NCI-H1092 (cell line): ENCODE measurements at places on chromosomes 3 and 15.

- no peak for DNase-seq
Observed at GRCh38 chr15:87527875-87528274, 728.7 kb downstream of the NTRK3 start.

GRCh38 chr15:98720031-98720430 lies 71.7 kb downstream of the IGF1R start:
- no peak for DNase-seq

GRCh38 chr3:111588527-111588926 lies 6.6 kb downstream of the ZBED2 start:
- no peak for DNase-seq

GRCh38 chr15:42736178-42736792 lies 643 bp downstream of the CDAN1 start:
- no peak for DNase-seq

DNA sequence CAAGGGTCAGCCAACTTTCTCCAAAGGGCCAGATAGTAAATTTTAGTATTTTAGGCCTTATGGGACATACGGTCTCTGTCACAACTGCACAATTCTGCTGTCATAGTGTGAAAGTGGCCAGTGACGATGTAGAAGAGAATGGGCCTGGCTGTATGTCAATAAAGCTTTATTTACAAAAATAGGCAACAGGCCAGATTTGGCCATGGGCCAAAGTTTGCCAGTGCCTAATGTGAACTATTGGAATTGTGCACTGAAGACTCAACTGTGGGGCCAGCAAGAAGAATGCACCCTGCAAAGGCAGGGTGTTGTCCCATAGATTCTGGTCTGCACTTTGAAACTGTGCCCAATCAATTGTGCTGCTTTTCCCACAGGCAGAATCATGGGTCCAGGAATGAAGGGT lies 69.4 kb upstream of the PRR23E start:
- no peak for DNase-seq

GRCh38 chr3:2945121-2945520 lies 165.1 kb downstream of the IL5RA start:
- DNase-seq: no peak

DNA sequence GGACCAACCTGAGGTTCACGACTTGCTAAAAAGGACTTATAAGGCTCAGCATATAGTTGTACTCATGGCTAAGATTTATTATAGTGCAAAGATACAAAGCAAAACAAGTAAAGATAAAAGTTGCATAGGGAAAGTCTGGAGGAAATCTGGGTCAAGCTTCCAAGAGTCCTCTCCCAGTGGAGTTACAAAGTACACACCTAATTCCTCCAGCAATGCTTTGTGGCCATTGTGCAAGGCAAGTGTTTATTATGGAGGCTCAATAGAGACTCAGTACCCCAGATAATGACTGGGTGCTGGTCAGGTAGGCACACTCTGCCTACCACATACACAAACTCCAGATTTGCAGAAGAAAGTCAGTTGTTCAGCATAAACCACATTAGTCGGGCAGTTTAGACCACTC lies 22.9 kb downstream of the LNP1 start:
- DNase-seq: no peak

GRCh38 chr3:155001289-155002010 lies 78.7 kb upstream of the MME start:
- DNase-seq: no peak

- no peak for DNase-seq
Observed at GRCh38 chr3:17678116-17678741, 64.2 kb downstream of the TBC1D5 start.

GRCh38 chr15:100031665-100032357 lies 298.6 kb upstream of the LYSMD4 start:
- no peak for DNase-seq

DNA sequence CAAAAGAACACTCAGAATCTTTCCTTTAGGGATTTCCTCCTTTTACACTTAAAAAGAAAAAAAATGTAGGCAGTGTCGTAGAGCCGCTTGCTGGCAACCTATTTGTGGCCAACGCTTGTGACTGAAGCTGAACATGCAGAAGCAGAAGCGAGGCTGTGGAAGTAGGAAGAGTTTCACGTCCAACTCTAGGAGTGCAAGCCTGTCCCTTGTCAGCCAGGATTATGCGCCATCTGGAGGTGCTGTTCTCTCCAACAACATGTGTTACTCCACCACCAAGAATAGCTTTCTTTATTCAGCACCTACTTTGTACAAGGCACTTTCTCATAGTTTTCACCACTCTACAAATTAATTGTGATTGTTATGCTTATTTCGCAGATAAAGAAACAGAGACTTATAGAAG lies 223.2 kb upstream of the LMCD1 start:
- no peak for DNase-seq

DNA sequence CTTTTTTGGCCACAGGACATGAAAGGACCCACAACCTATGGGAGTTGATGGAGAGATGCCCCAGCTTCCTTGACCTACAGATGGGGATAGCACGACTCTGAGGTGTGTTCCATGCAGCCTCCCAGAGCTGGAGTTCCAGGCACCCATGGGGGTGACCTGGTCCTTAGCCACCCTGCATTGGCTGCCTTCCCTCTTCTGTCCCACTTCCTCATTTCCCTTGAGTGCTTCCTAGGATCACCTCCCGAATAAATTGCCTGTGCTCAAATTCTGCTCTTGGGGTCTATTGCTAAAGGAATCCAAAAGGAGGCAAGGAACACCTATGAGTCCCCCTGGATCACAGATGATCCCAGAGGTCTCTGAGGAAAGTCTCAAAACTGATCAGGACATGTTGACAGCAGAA lies 24.7 kb upstream of the VIPR1 start:
- no peak for DNase-seq

GRCh38 chr3:141940194-141940776 lies 63.8 kb downstream of the ATP1B3 start:
- peak; percentile 72 for DNase-seq

- no peak for DNase-seq
Observed at GRCh38 chr3:114606336-114606735, 312.5 kb downstream of the TIGIT start.

DNA sequence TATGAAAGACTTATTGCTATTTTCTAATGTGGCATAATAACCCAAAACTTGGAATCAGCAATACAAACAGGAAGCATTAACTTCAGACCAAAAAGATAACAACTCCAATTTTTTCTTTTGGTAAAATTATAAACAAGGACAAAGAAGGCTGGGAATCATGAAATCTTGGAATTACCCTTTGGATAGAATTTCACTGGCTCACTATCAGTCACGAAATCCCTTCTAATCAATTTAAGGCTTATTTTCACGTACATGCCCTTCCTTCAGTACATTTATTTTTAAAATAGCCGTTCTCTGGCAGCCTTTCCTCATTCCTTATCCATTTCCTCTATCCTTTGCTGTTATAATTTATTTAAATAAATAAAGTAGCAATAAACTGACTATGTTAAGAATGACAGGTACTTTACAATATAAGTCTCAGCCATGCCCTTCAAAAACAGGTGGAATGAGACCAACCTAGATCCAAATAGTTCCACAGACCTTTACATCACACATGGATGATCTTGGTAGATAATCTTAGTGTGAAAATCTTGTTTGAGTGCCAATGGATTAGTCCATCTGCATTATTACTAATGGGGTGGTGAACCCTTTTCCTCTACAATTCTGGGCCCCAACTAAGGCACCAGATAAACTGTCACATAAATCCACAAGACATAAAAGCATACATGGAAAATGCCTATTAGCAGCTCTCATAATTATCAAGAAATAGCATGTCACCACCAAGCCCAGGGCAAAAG lies 38.9 kb downstream of the ABI3BP start:
- no peak for DNase-seq

DNA sequence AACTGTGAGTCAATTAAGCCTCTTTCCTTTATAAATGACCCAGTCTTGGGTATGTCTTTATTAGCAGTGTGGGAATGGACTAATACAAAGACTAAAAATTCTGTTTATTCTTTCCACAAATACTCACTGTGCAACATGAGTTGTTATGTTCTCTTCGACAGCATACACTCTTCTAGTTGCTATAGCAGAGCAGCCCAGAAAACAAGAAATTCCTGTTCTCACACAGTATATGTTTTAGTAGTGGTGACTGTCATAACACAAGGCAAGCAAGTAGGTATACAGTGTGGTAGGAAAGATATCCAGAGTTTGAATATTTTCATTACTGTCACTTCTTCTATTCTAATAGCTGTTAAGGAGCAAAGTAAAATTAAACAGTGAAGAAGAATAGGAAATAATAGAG lies 453.3 kb downstream of the ROBO1 start:
- no peak for DNase-seq

- no peak for DNase-seq
Observed at GRCh38 chr3:179093807-179094206, 22.2 kb upstream of the ZMAT3 start.

DNA sequence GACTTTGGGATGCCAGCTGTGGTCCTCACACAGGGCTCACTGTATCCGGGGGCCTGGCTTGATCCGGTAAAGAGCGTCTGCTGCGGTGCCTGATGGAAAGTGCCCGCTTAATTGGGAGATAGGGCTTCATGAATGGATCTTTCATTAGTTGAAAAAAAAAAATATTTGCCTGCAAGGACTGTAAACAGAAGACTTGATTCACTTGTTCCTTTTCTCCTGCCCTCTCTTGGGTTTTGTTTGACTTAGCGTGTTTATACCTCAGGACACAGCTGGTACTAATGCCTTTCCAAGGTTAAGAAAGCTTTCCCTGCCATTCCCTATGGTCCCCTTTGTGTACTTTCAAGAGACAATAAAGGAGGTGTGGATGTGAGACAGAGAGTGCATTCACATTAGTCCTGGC lies 493.3 kb downstream of the LPP start:
- no peak for DNase-seq
